ENCODE measurements at places on chromosomes 12 and 14.
A peak's percentile ranks its signal among the peaks of the same experiment; 100 is the strongest.

DNA sequence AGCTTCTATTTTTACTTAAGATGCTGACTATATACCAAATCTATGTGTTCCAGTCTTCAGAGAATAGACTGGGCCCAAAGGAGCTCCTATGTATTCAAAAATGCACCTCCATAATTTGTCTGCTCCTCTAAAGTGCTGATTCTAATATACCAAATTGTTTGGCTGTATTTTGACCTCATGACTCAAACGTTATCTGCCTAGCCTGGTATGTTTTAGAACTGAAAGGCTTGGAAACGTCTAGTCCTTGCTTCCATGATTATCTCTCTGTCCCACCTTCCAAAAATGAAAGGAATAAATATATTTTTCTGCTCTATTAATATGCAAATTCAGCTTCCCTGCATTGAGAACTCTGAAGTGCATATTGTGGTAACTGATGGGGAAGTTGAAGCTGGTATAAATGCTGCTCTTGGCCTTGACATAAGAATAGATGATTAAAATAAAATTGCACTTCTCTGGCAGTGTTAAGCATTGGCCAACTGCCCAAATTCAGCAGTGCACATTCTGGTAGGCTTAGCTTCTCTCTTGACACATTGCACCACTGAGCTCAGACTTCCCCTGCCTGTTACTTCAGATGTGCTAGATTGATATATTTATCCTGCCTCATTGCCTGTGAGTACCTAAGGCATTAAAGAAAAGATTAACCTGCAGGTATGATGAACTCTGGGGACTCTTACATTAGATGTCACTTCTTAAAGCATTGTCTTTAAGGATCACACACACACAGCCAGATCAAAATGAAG lies 882.3 kb downstream of the RPS29 start:
- no peak for DNase-seq

DNA sequence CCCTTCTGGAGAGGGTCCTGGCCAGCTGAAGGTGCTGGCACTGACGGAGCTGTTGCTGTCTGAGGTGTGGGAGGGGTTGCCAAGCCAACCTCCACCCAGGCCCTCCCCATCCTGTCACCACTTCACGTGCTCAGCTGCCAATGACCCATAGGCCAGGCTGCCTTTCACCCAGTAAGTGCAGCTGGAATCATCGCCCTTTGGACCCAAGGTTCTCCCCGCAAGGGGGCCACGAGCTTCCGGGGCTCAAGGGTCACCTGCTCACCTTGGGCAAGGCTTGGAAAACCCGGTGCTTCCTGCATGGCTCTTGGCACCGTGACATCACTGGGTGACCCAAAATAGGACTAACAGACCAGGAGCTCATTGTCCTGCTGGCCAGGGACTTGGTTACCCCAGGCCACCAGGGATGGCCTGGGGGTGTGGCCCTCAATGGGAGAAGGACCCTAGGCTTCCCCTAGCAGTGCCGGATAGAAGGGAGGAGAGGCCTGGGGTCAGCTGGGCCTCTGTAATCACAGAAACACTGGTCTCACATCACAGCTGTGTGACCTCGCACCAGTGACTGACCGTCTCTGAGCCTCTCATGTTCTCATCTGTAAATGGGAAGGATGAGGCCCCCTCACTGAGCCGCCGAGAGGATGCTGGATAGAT lies 51.3 kb downstream of the CCDC85C start:
- DNase-seq, result no peak

DNA sequence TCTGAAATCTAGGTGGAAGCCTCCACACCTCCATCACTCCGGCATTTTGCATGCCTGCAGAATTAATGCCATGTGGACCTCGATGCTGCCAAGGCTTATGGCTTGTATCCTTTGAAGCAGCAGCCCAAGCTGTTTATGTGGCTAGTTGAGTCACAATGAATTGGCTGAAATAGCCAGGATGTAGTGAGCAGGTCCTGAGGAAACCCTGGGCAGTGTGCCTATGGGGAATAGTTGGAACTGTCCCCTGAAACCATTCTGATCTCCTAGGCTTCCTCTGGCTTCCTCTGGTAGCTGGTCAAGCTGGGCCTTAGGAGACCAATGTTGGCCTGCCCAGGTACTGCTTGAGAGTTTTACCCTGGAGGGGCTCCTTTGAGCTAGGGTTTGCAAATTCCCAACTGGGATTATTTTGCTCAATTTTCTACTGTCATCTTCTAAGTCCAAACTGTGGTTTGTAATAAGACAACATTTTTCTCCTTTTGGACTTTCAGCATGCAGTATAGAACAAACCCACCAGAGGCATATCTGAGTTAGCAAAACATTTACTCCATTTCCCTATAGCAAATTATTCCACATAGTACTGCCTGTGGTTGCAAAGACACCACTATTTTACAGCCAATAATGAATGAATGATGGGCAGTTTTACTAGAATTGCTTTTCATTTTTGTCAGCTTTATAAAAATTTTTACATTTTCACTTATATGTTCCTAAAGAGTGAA lies 85.1 kb upstream of the AMIGO2 start:
- no peak for DNase-seq

GRCh38 chr14:53921027-53921426 lies 35.6 kb downstream of the BMP4 start:
- DNase-seq, result no peak

- no peak for DNase-seq
These were observed 54.1 kb upstream of the DDX11 start for GRCh38 chr12:31019561-31019960.

DNA sequence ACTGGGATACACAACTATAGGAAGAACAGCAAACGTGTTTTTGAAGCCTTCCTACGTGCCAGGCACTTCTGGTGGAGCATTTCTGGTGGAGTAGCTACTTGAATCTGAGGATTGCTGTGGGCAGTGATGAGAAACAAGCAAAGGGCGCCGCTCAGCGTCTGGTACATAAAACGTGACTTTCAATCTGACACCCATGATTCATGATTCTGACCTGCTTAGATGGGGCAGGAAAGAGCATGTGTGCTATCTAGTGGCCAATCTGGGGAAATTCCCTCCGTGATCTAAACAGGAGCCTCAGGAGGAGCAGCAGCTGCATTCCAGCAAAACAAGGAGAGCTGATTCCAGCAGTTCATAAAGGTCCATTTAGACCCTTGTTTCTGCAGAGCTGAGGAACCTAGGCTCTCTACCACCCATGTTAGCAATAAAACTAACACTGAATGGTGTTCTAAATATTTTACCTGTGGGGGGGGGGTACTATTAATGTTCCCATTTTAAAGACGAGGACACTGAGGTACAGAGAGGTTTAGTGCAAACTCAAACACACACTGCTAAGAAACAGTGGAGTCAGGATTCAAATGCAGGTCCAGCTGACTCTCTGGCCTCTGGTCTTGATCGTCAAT lies 37.8 kb downstream of the PAH start:
- peak; percentile 86 for DNase-seq

GRCh38 chr12:75526655-75527511 lies 15.5 kb upstream of the KRR1 start:
- peak; percentile 50 for DNase-seq

DNA sequence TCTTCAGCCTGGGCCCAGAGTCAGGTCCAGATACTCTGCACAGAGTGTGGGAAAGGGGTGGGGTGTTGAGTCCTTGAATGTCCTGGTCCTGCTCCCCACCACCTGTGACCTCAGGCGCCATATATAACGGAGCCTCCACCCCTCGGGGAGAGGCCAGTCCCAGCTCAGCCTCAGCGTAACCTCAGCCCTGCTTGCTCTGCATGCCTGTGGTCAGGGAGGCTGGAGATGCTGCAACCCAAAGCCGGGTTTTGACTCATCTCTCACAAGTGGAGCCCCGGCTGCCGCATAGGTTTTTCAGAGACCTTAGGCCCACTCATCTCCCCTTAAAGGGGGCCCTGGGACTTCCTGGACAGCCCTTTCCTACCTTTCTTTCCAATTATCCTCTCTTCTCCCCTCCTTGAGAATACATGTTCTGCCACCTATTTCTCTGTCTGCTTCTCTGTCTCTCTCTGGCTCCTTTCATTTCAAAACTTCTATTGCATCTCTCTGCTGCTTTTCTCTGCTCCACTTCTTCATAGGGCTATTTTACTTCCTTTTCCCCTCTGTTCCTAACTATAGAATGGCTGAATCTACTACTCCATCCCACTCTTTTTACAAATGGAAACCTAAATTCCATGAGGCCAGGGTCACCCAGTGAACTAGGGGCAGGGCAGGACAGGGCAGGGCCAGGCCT lies 1.2 kb downstream of the ITGB7 start:
- DNase-seq, result no peak

All from ELF-1 (cell line).